T47D (cell line): ENCODE measurements at places on chromosomes 2 and 18.

- no peak for DNase-seq
These were observed 786.4 kb downstream of the RNF144A start for GRCh38 chr2:7703543-7704144.

DNA sequence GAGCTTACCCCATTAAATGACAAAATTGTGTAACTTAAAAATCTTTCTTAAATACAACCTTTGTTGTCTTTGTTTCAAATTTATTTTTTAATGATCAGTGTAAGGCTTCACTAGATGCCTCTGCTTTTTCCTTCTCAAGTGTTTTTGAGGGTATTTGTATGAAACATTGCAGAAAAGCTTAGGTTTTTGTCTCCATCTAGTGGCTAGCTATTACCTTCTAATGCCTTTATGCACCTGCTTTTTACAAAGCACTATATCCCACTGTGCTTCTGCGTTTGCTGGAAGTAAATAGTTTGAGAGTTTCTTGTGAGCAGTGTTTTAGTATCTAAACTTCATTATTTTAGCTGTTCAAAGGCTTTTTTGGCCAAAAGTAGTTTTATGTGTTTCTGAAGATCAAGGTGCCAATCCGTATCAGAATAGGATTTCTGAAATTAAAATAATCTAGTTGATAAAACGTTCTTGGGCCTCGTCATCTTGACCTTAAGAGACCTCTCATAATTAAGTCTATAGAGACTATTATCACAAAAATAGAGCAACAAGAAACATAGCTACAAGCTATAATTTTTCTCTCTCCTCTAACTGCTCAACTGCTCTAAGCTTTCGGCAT is 47.0 kb downstream of the IWS1 start:
- DNase-seq, result peak; percentile 13

DNA sequence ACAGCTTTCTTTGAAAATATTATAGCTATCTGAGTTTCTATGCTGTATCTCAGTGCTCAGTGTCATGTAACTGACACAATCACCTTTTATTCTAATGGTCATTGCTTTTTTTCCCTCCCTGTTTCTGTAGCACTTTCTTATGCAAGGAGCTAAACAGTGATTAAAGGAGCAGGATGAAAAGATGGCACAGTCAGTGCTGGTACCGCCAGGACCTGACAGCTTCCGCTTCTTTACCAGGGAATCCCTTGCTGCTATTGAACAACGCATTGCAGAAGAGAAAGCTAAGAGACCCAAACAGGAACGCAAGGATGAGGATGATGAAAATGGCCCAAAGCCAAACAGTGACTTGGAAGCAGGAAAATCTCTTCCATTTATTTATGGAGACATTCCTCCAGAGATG is 56.4 kb downstream of the SCN2A start:
- DNase-seq, result no peak

GRCh38 chr18:46718501-46719341 is 38.1 kb downstream of the ST8SIA5 start:
- DNase-seq, result no peak

- no peak for DNase-seq
These were observed 234.1 kb downstream of the DYSF start for GRCh38 chr2:71687412-71687811.

GRCh38 chr18:34633368-34633767 is 76.7 kb upstream of the DTNA start:
- DNase-seq, result no peak

DNA sequence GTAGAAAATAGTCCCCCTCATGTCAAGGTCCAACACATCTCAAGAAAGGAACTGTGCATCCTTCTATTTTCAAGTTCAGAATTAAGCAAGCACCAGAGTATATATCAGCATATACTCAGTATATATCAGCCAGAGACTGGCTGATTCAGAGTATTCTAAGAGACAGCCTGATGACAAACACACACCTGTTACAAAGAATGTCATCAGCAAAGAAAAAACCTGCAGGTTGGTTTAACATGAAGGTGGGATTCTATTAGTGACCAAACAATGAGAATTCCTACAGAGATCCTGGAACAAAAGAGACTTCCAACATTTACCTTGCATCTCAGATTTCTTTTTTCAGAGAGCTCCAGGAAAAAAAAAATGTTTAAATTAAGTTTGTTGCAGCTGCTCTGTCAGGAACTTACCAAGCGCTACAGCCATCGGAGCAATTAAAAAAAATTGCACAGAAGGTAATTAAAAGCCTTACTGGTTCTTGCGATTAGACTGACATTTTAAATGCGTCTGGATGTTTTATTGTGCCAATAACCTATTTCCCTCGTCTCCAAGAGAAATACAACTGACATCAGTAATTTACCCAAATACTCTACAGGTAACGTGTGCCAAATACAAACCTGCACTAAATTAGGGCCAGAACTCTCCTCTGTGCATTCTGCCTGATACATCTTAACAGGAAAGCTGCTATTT is 218.1 kb downstream of the HNMT start:
- no peak for DNase-seq

- no peak for DNase-seq
These were observed 20.0 kb downstream of the PASK start for GRCh38 chr2:241129086-241129871.

- peak; percentile 26 for DNase-seq
These were observed 74.0 kb downstream of the IL1R2 start for GRCh38 chr2:102065675-102066252.

DNA sequence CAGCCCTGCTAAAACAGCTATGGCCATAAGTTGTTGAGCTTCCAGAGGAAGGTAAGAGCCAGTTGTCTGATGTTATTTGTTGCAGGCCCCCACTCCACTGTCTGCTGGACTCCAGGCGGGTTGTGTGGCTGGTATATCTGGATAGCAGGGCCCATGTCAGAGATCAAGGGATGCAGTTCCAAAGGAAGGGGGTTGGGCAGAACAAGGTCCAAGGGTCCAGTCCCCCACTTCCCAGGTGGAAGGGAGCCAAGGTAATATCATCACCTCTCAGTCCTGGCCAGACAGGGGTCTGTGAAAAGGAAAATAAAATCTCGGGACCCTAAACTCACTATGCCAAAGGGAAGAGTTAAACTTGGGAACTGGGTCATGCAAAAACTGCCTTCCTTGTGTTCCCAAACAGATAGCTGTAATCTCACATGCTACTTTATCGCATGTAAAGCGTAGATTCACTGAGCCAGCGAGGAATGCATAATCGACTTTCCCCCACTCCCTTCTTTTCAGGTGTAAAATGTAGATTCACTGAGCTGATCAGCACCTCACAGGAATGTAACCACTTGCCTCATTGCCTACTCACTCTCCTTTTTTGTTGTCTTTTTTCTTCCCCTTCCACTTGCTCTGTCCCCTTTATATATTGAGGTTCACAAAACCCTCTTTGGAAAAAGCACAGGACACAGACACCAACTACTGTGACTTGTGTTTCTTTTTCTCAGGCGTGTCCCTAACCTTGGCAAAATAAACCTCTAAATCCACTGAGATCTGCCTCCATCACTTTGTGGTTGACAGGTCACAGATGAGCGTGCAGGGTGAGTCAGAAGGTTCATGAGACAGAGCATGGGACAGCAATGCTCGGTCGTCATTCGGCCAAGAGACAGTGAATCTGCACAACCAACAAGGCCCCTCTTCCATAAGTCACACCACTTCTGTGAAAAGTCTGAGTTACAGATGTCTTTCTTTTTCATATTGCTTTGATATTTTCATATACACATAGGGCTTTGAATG is 255.3 kb upstream of the SIX2 start:
- no peak for DNase-seq

GRCh38 chr2:3168230-3168891 is 209.3 kb downstream of the EIPR1 start:
- no peak for DNase-seq

DNA sequence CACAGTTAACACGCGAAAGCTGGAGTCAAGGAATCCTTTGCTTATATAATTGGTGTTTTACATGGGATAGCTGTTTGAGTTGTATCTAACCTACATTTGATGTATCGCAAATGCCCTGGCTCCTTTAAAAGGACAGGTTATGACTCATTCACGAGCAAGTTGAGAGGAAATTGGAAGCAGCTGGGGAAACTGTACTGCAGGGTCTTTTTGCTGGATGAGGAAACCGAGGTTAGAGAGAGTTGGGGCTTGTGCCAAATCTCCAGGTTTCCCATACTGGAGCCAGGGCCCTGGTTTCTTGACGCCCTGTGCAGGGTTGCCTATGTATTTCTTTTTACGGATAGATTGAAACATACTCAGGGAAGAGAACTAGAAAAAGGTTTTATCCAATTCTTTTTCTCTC is 60.0 kb upstream of the SPTBN1 start:
- DNase-seq, result no peak

DNA sequence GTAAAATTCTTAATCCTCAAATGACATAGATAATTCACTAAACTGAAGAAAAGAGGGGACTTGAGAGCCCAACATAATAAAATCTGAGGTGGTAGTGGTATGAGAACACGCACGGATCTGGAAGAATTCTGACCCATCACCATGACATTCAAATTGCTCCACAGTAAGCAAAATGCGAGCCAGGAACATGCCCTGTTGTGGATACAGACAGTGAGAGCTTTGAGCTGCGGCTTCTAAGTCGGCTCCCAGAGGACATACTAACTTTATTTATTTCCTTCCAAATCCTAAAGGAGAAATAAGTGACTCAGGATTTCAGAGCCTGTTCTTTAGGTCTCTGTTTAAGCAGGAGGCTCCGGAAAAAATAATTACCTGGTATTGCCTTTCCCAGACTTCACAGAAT is 143.4 kb upstream of the SMAD7 start:
- DNase-seq, result no peak

DNA sequence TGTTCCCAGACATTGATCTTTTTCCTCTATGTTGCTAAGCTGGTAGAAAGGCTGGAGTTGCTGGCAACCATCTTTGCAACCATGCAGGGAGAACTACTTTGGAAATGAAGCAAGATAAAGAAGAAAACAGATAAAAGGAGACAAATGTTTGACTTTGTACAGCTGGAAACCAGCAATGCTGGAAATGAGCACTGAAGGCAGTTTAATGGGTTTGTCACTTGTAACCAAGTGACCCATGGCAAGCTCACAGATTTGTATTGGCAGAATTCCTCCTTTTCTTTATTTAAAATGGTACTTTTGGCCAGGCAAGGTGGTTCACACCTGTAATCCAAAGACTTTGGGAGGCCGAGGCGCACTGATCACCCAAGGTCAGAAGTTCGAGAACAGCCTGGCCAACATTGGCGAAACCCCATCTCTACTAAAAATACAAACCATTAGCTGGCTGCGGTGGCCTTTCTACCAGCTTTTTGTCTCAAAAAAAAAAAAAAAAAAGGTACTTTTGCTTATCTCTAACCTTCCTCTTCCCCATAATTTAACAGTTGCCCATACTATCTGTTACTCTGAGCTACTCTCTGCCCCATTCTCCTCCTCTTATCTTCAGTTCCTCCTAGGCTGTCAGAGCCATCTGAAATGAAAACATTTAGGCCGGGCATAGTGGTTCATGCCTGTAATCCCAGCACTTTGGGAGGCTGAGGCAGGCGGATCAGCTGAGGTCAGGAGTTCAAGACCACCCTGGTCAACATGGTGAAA is 2.0 kb upstream of the BOLA3 start:
- DNase-seq, result no peak

- DNase-seq, result no peak
These were observed 93.6 kb downstream of the SCN9A start for GRCh38 chr2:166282154-166282553.

DNA sequence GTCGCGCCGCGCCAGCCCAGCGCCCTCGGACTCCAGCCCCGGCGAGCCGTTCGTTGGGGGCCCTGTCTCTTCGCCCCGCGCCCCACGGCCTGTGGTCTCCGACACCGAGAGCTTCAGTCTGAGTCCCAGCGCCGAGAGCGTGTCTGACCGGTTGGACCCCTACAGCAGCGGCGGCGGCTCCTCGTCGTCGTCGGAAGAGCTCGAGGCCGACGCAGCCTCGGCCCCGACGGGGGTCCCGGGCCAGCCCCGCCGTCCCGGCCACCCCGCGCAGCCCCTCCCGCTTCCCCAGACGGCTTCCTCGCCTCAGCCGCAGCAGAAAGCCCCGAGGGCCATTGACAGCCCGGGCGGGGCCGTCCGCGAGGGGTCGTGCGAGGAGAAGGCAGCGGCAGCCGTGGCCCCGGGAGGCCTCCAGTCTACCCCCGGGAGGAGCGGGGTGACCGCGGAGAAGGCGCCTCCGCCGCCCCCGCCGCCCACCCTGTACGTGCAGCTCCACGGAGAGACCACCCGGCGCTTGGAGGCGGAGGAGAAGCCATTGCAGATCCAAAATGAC is 1.4 kb downstream of the PHLPP1 start:
- DNase-seq, result peak; percentile 38
